Stimulated activated CD4-positive, alpha-beta T cell treated with anti-CD3 and anti-CD28 coated beads, Interleukin-2, amount 100 ng/mL, for 48 hours (primary cell): ENCODE measurements at places on chromosomes 7 and 10.
A peak's percentile ranks its signal among the peaks of the same experiment; 100 is the strongest.

DNA sequence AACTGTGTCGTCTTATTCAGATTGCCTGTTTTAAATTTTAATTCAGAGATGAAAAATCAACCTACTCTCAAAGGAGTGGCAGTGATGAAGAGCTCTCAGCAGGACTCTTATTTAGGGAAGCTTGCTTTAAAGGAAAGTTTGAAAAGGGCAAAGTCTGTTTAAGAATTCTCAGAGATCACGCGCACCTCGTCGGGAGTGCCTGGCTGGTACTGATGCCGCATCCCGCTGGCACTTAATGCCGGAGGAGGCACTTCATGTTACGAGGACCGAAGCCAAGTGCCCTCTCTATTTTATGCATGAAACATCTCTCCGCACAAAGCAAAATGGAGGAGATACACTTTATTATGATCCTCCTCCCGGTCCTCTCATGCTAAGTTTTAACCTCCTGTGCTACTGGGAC lies 71.1 kb upstream of the INSYN2A start:
- DNase-seq = no peak

GRCh38 chr10:133258066-133258817 lies 18.4 kb downstream of the ADAM8 start:
- DNase-seq = no peak

GRCh38 chr7:44195889-44196288 lies 4.9 kb upstream of the YKT6 start:
- DNase-seq = no peak

- DNase-seq = no peak
Observed at GRCh38 chr10:74671716-74672115, 154.7 kb upstream of the KAT6B start.

- DNase-seq = no peak
Observed at GRCh38 chr10:3464760-3465405, 292.3 kb upstream of the PITRM1 start.

DNA sequence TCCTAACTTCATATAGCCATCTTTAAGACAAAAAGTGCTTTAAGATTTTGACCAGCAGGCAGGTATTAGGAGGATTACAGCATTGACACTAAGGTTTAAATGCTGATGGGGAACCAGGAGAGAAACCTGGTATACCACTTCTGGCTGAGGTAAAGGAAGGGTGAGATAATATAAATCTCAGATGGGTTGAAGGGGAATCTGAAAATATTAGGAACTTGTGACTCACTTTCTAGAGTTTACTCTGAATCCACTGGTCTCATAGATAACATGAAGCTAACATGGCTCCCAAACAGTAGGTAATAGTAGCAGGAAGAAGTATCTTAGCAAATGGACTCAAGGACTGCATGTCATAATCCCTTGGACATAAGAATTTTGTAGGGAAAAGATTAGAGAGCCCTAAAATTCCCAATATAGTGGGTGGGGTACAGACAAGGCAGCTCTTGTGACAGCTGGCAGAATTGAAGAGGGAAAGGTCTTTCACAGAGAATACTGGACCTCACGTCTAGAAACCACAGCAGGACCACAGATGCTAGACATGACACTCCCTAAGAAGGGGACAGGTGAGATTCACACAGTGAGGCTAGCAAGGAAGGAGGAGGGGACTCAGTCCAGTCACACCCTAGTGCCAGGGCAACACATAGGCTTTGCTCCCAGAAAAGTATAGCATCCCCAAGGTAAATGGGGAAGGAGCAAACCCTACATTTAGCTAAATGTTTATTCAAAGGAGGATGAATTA lies 3.5 kb downstream of the PTTG1IP2 start:
- DNase-seq = no peak

DNA sequence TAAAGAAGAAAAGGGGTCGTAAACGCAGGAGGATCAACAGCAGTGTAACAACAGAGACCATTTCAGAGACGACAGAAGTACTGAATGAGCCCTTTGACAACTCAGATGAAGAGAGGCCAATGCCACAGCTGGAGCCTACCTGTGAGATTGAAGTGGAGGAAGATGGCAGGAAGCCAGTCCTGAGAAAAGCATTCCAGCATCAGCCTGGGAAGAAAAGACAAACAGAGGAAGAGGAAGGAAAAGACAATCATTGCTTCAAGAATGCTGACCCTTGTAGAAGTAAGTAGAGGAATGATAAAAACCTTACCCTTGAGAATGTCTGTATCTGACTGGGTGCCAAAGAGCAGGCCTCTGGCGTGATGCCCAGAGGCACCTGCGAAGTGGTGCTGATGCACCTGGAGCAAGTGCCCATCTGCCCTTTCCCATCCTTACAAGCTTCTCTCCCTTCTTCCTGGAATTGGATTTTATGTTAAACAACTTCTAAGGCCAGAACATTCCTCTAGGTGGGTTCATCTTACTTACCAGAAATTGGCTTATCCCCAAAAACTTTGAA lies 86.4 kb upstream of the SAMD8 start:
- no peak for DNase-seq

GRCh38 chr7:41999736-42000283 lies 237.2 kb downstream of the GLI3 start:
- no peak for DNase-seq

GRCh38 chr7:6512892-6513291 lies 38.4 kb downstream of the GRID2IP start:
- no peak for DNase-seq

DNA sequence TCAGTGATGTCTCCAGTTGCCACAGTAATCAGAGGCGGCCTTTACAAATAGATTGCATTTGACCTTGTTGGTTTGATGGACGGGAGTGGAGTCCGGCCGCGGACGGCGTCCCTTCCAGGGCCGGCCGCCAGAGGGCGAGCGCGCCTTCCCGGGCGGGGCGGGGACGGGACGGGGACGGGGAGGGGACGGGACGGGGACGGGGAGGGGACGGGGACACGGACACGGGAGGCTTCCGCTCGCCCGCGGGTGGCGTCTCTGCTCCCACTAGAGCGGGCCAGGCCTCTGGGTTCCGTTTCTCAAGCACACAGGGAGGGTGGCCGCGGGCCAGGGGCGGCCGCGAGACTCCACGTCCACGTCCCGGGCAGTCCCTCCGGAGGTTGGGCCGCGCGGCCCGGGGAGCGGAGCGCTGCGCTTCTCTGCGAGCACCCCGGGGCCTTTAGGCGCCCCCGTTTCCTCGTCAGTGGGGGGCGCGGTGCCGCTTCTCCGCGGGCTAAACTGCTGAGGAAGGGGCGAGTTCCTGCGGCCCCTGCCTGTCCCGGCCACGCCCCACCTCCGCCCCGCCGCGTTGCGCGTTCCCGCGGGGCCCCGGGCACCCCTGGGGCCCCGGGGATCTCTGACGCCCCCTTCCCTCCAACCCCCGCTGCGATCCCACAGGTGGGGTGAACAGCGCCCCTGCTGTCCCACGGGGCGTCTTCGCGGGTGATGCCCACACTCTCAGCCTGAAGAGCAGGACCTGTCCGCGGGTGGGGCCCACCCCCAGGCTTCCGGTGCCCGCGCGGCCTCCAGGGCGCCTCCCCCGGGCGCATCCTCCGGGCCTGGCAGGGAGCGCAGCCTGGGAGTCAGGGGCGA lies 84.2 kb upstream of the MKI67 start:
- peak; percentile 76 for DNase-seq

DNA sequence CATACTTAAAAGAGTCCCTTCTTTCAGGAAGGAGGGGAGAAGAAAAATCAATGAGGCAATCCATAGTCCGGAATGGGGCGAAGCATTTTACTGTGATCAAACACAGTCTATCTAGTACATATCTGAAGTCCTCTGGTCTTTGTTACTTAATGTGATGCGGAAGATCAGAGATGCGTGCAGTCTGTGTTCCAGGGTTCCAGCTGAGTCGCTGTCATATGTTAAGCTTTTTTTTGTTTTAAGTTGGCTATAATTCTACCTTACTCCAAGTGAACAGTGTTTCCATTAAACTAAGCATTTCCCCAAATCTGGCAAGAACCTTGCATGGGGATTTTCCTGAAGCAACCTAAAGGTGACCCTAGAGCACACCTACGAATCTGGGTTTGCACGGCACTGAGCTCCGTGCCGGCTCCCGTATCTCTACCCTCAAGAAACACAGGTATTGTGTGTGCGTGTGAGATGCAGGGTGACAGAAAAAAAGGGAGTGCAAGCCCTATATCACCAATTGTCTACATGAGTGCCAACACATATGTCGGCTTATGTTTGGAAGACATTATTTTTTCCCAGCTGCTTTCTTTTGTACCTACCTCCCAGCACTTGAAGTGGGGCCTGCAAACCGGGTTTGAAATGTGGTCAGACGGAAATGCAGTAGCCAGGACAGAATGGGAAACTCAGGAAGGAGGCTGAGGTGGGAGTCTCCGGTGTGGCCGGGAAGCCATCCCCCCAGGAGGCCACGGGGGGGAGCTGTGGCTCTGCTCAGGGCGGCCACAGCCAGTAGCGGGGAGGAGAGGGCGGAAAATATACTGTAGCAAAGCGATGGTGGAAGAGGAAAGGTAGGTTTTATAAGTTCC lies 435.8 kb upstream of the MGMT start:
- peak; percentile 47 for DNase-seq

DNA sequence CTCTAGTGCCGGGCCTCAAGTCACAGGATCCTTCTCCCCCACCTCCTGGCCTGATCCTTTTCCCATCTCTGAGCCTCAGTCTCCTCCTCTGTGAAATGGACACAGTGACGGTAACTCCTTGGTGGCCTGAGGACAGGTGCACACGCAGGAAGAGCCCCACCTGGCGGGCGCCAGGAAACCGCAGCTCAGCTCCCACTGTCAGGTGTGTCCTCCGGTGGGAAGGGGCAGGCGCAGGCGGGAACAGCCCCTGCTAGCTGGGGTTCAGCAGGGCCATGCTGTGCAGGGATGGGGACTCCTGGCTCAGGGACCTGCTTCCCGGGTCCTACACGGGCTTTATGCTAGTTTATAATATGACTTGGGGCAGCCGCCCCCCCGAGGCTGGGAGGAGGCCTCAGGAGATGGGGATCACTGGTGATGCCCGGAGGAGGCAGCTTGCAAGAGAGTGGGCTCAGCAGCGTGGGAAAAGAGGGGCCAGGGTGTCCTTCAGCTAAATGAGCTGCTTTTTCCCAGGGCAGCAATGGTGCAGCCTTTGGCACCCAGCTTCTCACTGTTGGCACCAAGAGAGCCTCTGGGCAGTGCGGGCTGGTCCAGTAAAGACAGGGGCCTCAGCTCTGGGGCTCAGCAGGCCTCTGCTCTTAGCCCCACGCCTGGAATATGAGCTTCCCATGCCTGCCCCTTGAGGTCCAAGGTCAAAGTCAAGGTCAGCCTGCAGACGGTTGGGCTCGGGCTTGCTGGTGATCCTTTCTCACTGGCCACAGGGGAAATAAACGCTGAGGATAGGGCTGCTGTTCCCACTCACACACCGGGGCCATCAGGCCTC lies 68.0 kb upstream of the FAM20C start:
- DNase-seq = no peak

GRCh38 chr10:3548076-3548475 lies 236.9 kb downstream of the KLF6 start:
- no peak for DNase-seq

DNA sequence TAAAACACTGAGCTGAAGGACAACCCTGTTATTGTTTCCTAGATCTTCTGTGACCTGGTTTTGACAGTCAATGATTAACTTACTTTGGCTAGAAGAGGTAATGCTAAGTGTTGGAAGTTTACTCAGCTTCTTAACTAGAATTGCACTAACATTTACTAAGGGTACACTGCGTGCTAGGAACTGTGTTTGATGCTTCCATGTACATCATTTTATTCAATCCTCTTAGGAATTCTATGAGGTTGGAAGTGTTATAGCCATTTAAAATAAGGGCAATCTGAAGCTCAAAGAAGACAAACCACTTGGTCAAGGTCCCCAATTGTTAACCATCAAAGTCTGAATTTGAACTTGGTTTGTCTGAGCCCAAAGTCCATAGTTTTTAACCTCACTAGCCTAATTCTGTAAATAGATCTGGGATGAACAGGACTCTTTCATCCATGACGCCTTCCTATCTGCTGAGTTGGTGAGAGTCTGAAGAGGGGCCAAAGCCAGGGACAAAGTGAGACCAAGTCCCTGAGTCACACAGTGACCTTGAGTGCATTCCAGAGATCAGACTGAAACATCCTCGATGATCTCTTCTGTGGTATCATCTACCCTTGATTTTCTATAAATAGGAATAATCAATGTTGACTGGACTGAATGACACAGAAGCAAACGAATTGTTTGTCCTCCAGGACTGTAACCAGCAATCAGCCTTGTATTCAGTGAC lies 29.2 kb upstream of the ZNRF2 start:
- DNase-seq = no peak

GRCh38 chr7:50145801-50146338 lies 52.8 kb upstream of the ZPBP start:
- DNase-seq = no peak

GRCh38 chr10:7513936-7514335 lies 103.1 kb upstream of the SFMBT2 start:
- DNase-seq = no peak

- no peak for DNase-seq
Observed at GRCh38 chr7:54967377-54967776, 51.4 kb upstream of the EGFR start.

- DNase-seq = no peak
Observed at GRCh38 chr7:113026941-113027340, 59.7 kb downstream of the GPR85 start.

DNA sequence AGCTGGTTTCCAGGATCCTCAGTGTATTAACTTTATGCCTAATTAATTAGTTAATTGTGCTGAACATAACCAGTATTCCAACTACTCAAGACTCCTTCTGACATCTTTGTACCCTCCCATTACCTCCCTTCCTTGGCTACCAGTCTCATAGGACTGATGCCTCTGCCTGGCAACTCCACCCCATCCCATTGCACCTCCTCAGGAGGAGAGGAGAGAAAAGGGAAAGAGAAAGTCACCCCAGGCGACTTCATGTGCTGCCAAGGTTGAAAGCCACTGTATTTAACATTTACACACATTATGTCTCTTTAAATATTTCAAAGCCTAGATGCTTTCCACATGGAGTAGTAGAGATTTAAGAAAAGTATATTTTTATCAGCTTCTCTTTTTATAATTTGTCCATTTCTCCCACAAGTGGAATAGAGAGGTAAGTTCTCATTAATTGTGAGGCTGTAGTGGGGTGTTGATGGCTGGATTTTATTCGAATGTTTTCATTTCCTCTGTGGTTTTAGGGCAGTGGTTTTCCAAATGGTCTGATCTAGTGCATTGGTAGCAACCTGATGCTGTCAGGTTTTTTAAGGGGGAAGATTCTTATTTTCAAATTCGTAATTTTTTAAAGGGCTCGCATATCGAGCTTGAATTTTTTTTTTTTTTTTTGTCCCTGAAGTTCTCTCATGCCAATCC lies 148.0 kb downstream of the BICC1 start:
- no peak for DNase-seq
